ENCODE measurements at places on chromosomes 1 and 21.

DNA sequence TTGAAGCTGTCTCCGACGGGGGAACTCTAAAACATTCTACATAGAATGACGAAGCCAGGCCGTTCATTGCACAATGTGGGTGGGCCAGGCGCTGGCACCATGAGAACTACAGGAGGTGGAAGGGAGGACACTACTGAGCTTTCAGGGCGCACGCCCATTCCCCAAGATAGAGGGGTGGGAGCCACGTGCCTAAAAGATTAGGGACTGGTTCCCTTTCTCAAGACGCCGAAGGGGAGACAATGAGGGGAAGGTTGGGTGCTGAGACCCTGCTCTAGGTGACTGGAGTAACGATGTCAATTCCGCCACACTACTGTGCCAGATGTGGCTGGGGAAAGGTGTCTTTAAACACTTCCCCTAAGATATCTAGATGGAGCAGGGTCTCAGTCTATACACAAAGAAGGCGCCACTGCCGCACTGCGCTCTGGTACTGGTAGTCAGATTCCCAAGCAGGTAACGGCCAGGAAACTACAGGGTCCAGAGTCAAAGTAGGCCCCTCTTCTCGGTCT, 782 bp downstream of the CSDE1 start:
- DNase-seq = no peak

- DNase-seq = no peak
These were observed 9.8 kb downstream of the ERI3 start for GRCh38 chr1:44345187-44345775.

GRCh38 chr1:1510912-1511532, 940 bp upstream of the ATAD3A start:
- DNase-seq = peak; percentile 10

- DNase-seq = no peak
These were observed 101.7 kb downstream of the ADSS2 start for GRCh38 chr1:244350027-244350426.

GRCh38 chr1:3020263-3020909, 881 bp upstream of the ACTRT2 start:
- no peak for DNase-seq

GRCh38 chr1:84775535-84775920, 85.3 kb upstream of the SSX2IP start:
- no peak for DNase-seq

GRCh38 chr21:32442566-32443318, 30.2 kb downstream of the EVA1C start:
- DNase-seq = no peak

GRCh38 chr1:220906561-220907334, 27.5 kb downstream of the HLX start:
- no peak for DNase-seq

GRCh38 chr1:213055767-213056166, 4.7 kb downstream of the RPS6KC1 start:
- DNase-seq = no peak

GRCh38 chr1:100607628-100608240, 69.8 kb downstream of the GPR88 start:
- DNase-seq = no peak

- DNase-seq = no peak
These were observed 450.7 kb downstream of the CAMTA1 start for GRCh38 chr1:7235871-7236517.

DNA sequence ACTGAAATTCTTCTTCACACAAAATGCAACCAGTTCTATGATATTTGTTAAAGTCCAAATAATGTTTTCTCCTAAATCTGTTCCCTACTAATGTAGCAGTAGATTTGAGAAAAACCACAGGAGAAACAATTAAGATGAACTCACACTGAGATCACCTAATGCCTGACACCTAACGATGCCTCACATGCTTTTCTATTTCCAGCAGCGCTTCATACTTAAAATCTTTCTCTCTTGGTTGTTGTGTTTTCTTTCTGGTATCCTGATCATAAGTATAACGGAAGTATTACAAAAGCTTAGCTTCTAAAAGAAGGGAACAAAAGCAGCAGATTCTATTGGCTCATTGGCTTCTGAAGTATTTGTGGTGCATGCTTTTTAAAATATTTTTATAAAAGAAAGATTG, 267.2 kb upstream of the SGIP1 start:
- DNase-seq = no peak

DNA sequence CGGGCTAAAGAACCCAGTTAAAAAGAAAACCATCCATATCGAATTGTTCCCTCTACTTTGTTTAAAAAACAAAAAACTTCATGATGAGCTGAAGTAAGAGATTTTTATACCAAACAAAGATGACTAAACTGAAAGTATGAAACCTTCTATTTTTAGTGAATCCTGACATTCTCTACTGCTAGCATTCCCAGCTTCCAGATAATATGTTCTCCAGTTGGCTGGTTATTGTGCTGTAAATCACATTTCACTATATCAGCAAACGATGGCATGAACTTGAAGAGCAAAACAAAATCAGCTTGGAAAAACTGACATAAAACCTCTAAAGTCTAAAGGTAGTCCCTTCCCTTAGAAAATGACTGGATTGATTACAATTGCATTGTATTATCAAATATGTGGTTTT, 68.1 kb upstream of the APP start:
- no peak for DNase-seq

- DNase-seq = no peak
These were observed 16.5 kb upstream of the SPAG17 start for GRCh38 chr1:118201524-118201923.

- DNase-seq = no peak
These were observed 33.3 kb downstream of the RGL1 start for GRCh38 chr1:183838221-183838620.

DNA sequence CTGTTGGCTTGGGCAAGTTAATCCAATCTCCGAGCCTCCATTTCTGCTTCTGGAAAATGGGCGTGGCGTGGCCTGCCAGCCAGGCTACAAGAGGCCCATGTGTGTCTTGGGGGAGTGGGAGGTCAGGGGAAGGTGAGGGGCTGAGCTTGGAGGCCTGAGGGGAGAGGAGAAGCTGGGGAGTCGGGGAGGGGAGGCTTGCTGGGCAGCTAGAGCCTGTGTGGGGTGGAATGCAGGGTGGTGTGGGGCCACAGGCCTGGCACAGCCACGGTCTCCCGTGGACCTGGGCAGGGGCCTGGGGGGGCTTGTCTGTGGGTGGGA, 14.6 kb downstream of the SLC66A1 start:
- DNase-seq = no peak

GRCh38 chr21:41877901-41878830, 978 bp downstream of the PRDM15 start:
- no peak for DNase-seq

GRCh38 chr1:12081648-12082396, 18.7 kb downstream of the TNFRSF8 start:
- DNase-seq = no peak

GRCh38 chr1:157487096-157487495, 65.2 kb downstream of the FCRL5 start:
- DNase-seq = no peak

GRCh38 chr1:6450943-6451373, 15.0 kb downstream of the TNFRSF25 start:
- DNase-seq = no peak

DNA sequence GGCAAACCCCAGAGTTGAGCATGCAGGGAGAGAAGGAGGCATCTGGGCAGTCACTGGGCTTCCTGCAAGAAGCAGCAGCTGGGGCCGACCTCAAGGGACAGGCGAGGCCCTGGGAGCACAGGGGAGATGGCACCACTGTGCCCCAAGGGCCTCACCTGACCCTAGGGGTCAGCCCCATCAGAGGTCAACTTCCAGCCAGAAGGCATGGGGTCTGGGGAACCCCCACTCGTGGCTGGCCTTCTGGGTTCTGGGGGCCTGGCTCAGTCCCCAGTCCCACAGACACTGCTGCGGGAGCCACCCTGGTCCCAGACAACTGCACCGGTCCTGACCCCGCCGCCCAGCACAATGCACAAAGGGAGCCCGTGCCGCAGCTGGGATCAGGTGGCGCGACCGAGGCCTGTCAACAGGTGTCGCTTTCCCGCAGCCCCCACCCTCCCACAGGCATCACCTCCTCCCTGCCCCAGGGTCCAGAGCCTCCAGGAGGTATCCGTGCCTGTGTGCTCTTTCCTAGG, 6.2 kb downstream of the WNT9A start:
- DNase-seq = no peak

- DNase-seq = no peak
These were observed 3.0 kb downstream of the SLC44A3 start for GRCh38 chr1:94823116-94823515.

- no peak for DNase-seq
These were observed 26.6 kb upstream of the GPR153 start for GRCh38 chr1:6287431-6287886.

DNA sequence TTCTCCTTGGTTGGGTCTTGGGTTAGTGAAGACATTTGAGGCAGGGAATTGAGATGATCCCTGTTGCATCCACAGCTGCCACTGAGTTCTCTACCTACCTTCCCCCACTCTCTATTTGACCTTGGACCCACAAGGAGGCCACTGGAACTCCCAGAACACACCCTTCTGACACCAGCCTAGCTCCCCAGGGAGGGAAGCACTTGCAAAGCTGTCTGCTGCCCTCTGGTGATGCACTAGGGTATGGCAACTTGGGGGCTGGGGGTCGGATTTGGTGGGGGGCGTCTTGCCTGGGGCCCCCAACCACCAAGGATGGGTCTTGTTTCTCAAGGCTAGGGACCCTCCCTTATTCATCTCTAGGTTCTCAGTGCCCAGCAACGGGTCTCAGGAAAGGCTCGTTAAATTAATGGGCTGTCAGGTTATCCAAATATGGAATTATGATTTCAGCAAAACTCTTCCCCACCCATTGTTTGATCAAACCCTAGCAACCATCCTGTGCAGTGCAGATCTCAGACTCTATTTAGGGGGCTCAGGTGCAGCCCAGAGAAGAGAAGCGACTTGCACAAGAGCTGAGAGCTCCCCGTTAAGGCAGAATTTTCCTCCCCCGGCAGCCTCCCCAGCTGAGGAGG, 177.8 kb upstream of the KLHDC7A start:
- DNase-seq = no peak
